GM10248 (cell line): ENCODE measurements at places on chromosomes 6 and 20.

DNA sequence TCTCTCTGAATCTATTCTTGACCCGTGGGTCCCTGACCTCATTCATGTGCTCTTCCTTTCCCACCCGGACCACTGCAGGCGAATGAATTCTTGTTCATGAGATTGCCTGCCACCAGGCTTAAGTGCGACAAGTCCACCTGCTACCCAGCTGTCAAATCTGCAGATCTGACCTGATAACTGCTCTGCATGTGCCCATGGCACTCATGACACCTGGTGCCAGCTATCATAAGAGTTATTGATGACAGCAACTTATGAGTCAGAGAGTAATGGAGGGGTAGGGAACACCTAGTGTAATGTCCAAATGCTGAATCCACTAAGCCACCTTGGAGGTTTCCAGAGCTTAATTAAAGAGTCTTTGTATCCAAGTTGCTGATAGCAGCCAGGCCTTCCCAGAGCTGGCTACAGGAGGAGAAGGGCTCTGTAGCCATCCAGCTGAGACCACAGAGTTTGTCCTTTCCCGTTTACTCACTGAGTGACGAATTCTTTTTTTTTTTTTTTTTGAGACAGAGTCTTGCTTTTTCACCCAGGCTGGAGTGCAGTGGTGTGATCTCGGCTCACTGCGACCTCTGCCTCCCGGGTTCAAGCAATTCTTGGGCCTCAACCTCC is 17.4 kb downstream of the SHLD1 start:
- DNase-seq = no peak

GRCh38 chr6:36224918-36225461 is 28.4 kb downstream of the BRPF3 start:
- DNase-seq = no peak

GRCh38 chr20:35125753-35126152 is 21.4 kb downstream of the EDEM2 start:
- DNase-seq = no peak

DNA sequence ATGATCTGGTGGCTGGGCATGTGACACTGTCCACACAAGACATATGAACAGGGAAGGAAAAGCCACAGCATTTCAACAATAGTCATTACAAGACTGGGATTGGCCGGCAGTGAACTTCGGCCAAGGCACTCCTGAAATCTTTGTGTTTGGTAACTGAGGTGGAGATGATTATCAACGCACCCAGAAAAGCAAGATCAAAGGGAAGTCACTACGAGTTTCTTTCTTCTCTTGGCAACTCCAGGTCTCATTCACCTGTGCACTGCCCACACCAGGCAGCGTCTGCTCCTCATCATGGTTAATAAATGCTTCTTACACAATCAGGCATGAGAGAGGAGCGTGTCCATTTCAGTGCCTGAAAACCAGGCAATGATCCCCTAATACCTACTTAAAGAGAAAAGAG is 20.5 kb upstream of the FOXC1 start:
- no peak for DNase-seq

GRCh38 chr6:162864911-162865310 is 137.1 kb downstream of the PACRG start:
- DNase-seq = no peak

DNA sequence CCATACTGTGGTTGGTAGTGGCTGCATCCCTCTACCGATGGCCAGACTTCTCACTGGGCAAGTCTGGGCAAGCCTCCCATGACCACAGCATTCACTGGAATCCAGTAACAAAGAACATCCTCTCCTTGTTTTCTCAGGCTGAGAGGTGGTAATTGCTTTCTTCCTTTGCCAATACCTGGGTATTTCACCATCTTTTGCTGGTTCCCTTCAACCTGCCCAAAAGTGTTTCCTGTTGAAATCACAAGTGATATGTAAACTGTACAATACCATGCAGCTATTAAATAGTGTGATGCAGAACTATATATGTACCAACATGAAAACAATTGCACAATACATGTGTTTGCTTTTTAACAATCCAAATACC is at the start of gene PTCHD4:
Gene PTCHD4 (minus strand): TSS at position 55 of the 364 bp plus-strand sequence. CDS start 42,240 bp downstream, outside the sequence.
- no peak for DNase-seq

GRCh38 chr6:75619230-75619899 is 17.7 kb downstream of the SENP6 start:
- DNase-seq = no peak

DNA sequence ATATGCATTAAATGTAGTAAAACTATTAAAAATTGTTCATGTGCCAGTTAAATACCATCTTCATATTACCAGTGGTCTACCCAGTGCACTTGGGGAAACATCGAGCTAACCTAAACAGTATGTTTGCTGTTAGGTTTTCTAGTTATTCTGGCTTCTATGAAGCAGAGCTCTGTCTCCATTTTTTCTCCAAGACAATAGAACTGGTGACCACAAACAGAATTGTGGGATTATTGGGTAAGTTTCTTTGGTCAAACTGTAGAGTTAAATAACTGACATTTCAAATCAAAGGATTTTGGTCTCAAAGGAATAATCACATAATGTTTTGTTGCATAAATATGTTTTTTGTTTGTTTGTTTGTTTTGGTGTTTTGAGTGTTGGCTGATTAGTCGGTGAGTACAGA is 40.5 kb upstream of the EDN3 start:
- no peak for DNase-seq

- peak; percentile 51 for DNase-seq
Measured at GRCh38 chr6:27495386-27496135, 22.7 kb upstream of the ZNF184 start.

GRCh38 chr20:15565786-15566185 is 1007.5 kb downstream of the KIF16B start:
- no peak for DNase-seq
